Myocyte (in vitro differentiated cells): ENCODE measurements at places on chromosomes 1 and 21. TPM values are rescaled to one million over a fixed set of nuclear protein-coding genes. Genes with fewer than 3 reads are reported as not detected.

The RGS13 gene
- total RNA-seq, result 0.62 and 0.68 TPM in 2 replicates

- no peak for DNase-seq
Observed at GRCh38 chr1:248815407-248816034, 10.2 kb downstream of the SH3BP5L start.

The CADM3 gene
- 1.4 and 2.5 TPM in 2 replicates for total RNA-seq

The PRELP gene
- 0.11 and 0.31 TPM in 2 replicates for total RNA-seq

GRCh38 chr1:205709059-205709398, 28.7 kb upstream of the SLC45A3 start:
- peak; percentile 83 for DNase-seq

The PDPN gene
- total RNA-seq, result 0.99 and 2.7 TPM in 2 replicates

DNA sequence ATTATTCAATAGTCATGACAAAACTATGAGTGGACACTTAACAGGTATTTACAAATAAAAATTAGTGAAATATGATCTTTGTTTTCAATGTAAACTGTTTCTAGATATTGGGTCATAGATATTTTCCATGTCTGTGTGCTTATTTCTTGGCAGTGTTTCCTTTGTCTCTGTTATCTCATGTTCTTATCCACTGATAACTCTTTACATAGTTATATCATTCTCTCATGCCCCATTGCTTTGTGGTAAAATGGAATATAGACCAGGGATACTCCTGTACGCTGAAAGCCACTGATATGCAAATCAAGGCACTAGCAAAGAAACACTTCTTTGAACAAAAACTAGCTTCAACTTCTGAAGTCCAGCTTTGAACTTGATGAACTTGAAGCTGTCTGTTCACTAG, 113.1 kb downstream of the ITSN1 start:
- no peak for DNase-seq

- DNase-seq, result no peak
Observed at GRCh38 chr1:35497571-35497970, 59.6 kb downstream of the KIAA0319L start.

DNA sequence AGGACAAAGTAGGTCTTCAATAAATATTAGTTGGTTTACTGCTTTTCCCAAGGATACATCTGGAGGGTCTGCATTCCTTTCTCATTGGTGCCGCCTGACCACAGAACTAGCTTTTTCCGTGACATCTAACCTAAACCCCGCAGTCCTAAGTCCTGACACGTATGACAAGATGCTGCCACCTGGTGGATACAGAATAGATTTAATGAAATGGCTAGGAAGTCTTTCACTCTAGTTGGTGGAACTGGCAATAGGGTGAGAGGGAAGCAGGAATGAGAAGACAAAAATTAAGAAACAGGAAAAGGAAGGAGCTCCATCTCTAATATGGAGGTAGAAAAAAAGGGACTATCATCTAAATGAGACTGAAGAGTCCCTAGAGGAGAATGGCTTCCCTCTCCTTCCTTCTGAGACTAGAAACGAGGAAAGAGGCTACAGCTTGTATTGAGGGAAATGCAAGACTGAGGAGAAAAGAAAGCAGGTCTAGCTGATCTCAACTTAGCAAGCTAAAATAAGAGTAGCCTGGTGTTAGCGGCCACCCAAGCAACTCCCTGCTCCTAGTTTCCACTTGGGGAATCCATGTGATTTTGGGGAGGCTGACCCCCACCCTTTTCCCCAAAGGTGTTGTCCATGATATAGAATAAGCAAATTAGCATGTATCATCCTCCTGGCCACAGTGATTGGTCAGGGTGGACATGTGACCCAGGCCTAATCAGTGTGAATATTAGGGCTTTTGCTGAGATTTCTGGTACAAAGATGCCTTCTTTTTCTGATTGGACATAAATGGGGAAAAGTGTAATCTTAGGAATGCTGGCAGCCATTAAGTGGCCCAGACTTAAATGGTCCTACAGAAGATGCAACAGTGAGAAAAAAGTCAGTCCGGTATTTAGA, 5.9 kb downstream of the RFX5 start:
- peak; percentile 86 for DNase-seq

GRCh38 chr1:6785728-6786505, 663 bp downstream of the CAMTA1 start:
- peak; percentile 25 for DNase-seq

GRCh38 chr1:222084996-222085395, 343.1 kb upstream of the DUSP10 start:
- DNase-seq, result peak; percentile 85
